ENCODE measurements at places on chromosomes 13 and 19. TPM values are rescaled to one million over a fixed set of nuclear protein-coding genes. Genes with fewer than 3 reads are reported as not detected.

DNA sequence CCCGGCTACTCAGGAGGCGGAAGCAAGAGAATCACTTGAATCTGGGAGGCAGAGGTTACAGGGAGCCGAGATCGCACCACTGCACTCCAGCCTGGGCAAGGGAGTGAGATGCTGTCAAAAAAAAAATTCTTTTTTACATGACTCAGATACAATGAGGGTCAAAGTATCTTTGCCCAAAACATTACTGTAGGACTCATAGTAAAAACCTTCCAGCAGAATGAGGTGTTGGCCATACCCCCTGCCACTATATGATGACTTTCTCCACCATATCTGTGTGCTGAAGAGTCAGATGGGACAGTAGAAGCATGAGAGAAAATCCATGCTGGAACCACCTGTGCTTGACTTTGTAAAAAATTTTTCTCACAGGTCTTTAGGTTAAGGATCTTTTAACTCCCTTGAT lies 86.7 kb downstream of the COL4A2 start:
- peak overlapping the region; percentile 98 for H3K27ac ChIP-seq

DNA sequence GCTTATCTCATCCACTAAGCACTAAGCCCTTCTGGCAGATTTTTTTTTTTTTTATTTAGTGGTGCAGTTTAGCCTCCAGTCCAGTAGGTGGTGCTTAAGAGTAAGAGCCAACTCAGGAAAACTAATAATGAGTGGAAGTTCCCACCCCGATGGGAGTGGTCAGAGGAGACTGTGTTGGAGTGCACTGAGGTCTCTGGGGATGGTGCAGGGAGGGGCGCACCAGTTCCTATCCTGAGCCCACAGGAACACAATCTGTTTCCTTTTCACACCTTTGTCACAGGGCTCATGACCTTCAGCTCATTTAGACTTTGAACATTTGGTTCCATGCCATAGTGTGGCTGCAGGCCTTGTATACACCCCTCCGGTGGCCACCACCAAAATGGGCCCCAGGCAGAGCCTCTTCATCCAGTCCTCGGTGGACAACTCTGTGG lies 367.4 kb downstream of the SPRY2 start:
- H3K4me1 ChIP-seq, result no peaks in the 10 kb centered on the region
- no peak for DNase-seq
- no peaks in the 10 kb centered on the region for H3K36me3 ChIP-seq

- no peaks in the 10 kb centered on the region for H3K36me3 ChIP-seq
- no peak for DNase-seq
- H3K4me1 ChIP-seq, result no peaks in the 10 kb centered on the region
- H3K27me3 ChIP-seq, result no peaks in the 10 kb centered on the region
- H3K4me3 ChIP-seq, result no peak overlapping the region
- no peak overlapping the region for H3K27ac ChIP-seq
These were observed 31.8 kb upstream of the CBY2 start for GRCh38 chr13:45670189-45670885.

Gene BORA
- 156 TPM for total RNA-seq

Gene KIR3DL1
- not detected for total RNA-seq

Gene ZNF20
- 5.0 TPM for total RNA-seq

- H3K4me3 ChIP-seq, result no peak overlapping the region
- no peaks in the 10 kb centered on the region for H3K4me1 ChIP-seq
- no peaks in the 10 kb centered on the region for H3K27me3 ChIP-seq
- no peak for DNase-seq
- no peak overlapping the region for H3K27ac ChIP-seq
These were observed 121.1 kb downstream of the IRS2 start for GRCh38 chr13:109665240-109665639.

Gene GTF2F2
- 19.4 TPM for total RNA-seq

GRCh38 chr19:52331757-52332156 lies 4.3 kb upstream of the ZNF610 start:
- DNase-seq, result no peak
- H3K4me3 ChIP-seq, result no peak overlapping the region
- no peaks in the 10 kb centered on the region for H3K4me1 ChIP-seq
- no peaks in the 10 kb centered on the region for H3K36me3 ChIP-seq
- no peak overlapping the region for H3K27ac ChIP-seq

DNA sequence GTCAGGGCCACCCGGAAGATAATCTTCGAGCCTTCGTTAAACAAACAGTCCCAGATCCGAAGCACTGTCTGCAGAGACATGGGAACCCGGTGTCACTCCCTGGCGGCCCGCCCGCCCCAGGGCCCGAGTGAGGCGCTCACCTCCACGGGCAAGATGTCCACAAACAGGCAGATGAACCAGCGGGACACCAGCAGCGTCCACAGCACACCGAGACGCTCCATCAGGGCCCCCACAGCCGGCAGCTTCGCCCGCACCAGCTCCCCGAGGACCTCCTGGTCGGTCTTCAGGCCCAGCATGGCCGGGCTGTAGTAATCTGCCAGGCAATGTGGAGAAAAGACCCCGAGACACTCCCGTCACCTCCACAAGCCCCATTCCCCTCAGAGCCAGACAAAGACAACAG lies 28.7 kb downstream of the LAMP1 start:
- no peaks in the 10 kb centered on the region for H3K4me1 ChIP-seq
- DNase-seq, result no peak
- H3K27me3 ChIP-seq, result no peaks in the 10 kb centered on the region
- H3K36me3 ChIP-seq, result no peaks in the 10 kb centered on the region
- no peak overlapping the region for H3K4me3 ChIP-seq

DNA sequence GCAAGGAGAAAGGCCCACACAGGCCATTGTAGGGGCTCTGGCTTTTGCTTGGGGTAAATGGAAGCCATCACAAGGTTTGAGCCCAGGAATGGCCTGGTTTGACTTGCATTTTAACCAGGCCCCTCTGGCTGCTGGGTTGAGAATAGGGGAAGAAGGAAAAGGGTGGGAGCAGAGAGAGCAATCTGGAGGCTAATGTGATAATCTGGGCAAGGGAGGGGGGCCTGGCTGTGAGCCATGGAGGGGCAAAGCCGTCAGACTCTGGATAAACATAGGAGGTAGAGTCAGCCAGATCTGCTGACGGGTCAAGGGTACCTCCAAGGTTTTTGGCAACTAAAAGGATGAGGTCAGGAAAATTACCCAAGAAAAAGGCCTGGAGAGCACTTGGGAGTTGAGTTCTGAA lies 41.6 kb downstream of the RFX2 start:
- H3K4me3 ChIP-seq, result no peak overlapping the region
- H3K27me3 ChIP-seq, result no peaks in the 10 kb centered on the region
- no peaks in the 10 kb centered on the region for H3K36me3 ChIP-seq
- DNase-seq, result no peak

Gene PCDH9
- 45.7 TPM for total RNA-seq

- no peaks in the 10 kb centered on the region for H3K27me3 ChIP-seq
- H3K4me1 ChIP-seq, result peaks cover 12% of the 10 kb centered on the region
- H3K27ac ChIP-seq, result peak overlapping the region; percentile 96
- no peaks in the 10 kb centered on the region for H3K36me3 ChIP-seq
- H3K4me3 ChIP-seq, result peak overlapping the region; percentile 97
These were observed 1.2 kb downstream of the LONP1 start for GRCh38 chr19:5718579-5719273.

Data from uterus (tissue), 4 donors.